HL-60 (cell line): ENCODE measurements at places on chromosomes 12 and 14.

GRCh38 chr14:76962303-76962660 lies 66.2 kb downstream of the IRF2BPL start:
- DNase-seq: no peak

DNA sequence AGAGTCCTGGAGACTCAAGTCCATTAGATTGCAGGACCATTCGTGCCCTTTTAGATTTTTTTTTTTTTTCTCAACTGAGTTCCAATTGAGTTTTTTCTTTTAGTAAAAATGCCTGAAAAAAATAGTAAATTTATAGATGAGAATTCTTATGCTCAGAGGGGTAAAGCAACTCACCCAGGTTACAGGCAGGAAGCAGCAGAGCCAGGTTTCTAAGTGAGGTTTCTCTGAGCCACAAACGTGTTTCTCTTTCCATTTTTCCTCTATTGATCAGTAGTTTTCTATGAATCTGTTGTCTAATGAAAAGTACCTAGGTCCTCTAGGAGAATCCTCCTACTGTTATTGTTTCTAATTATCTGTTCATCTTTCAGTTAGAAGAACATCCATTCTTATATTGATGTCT lies 66.4 kb upstream of the C12orf71 start:
- DNase-seq: no peak

DNA sequence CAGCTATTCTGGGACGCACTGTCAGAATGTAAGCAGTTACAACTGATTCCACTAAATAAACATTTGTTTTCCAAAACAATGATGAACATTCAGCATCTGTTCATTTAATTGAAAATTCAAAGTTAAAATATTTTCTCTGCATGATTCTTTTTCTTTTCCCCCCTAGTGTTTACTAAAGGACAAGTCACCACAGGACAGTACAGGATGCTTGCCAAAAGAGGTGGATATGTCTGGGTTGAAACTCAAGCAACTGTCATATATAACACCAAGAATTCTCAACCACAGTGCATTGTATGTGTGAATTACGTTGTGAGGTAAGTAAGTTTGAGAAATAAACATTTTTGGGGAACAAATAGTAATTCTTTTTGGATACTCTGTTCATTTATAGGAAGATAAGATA lies 28.2 kb upstream of the SNAPC1 start:
- DNase-seq: no peak

- no peak for DNase-seq
These were observed 1.6 kb downstream of the IRAK4 start for GRCh38 chr12:43760396-43760795.

GRCh38 chr12:108701779-108702441 lies 29.4 kb downstream of the CORO1C start:
- DNase-seq: no peak

GRCh38 chr12:104622928-104623327 lies 166.2 kb downstream of the CHST11 start:
- no peak for DNase-seq

- no peak for DNase-seq
These were observed 5.5 kb upstream of the SLC24A4 start for GRCh38 chr14:92317511-92317910.

- no peak for DNase-seq
These were observed 18.6 kb upstream of the PRKAB1 start for GRCh38 chr12:119649202-119649808.
